ENCODE measurements at places on chromosomes 1 and 21.
A peak's percentile ranks its signal among the peaks of the same experiment; 100 is the strongest.

DNA sequence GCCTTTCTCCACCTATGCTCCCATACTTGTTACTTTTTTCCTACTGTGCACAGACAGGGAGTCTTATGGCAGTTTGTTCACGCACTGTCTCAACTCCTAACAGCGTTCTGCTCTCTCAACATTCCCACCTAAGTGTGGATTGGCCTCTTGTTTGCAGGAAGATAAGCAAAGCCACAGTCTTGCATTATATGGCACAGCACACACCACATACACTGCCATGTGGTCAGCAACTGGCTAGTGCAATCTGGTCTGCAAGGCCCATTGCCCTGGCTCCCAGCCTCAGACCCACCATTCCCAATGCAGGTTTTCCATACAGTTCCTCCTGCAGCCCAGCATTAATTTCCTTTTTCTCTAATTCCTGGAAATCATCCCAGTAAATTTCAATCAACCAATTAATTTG is 38.3 kb upstream of the LAMC2 start:
- DNase-seq: no peak

- DNase-seq: peak; percentile 73
These were observed 34.9 kb downstream of the CENPF start for GRCh38 chr1:214637722-214638458.

DNA sequence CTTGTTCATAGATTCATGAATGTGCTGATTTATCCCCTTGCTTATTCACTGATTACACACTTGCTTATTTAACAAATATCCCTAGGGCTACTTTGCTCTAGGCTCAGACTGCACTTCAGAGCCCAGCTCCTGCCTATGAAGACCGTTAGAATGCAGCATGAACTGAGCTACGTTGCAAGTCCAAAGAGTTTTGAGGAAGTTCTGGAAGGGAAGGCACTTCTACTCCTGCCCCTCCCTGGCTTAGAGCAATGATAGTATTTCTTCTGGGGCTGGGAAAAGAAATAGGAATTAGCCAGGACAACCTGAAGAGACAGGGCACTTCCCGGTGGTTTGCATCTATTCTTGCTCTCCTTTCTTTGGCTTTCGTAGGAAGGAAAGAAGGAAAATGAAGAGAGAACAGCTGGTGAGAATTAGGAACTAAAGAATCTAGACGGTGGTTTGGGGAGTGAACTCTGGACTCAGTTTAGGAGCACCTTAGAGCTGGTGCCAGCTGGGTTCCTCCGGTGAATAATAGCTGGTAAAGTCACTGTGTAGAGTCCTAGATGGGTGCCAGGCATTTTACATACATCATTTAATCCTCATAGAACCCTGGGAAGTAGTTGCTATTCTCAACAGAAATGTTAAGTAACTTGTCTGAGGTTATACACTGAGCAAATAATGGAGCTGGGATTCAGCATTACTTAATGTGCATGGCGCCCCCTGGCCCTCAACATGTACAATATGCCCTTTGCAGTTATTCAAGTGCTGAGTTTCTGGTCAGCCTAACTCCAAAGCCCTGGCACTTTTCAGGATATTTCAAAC is 65.9 kb downstream of the NDUFS5 start:
- peak; percentile 84 for DNase-seq

GRCh38 chr21:31098576-31099005 is 60.3 kb upstream of the KRTAP19-8 start:
- DNase-seq: peak; percentile 42

GRCh38 chr1:53187401-53187800 is 9.2 kb upstream of the CPT2 start:
- no peak for DNase-seq

DNA sequence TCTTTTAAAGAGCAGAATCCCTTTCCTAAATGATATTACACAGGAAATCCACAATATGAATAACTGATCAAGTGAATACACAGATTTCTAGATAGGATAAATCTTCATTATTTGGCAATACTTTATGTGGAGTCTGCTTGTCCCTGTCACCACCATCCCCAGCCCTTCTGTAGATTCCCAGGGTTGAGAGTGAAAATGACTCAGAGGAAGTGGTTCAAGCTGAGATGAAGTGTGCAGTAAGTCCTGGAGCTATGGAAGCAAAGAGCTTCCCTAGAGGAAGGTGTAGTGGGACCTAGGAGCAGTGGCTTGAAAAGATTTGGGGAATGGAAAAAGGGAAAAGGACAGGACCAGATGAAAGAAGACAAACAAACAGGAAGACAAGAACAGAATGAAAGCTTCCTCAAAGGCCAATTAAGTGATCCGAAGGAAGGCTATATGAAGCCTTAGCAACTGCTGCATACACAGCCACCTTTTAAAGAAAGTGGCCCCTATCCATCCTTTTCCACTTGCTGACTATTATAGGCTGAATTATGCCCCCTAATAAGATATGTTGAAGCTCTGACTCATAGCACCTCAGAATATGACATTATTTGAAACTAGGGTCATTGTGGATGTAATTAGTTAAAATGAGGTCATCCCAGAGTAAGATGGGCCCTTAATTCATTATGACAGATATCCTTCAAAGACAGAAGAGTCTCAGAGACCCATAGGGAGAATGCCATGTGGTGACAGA is 96.5 kb upstream of the CAMK1G start:
- DNase-seq: peak; percentile 82

- peak; percentile 22 for DNase-seq
These were observed 1.4 kb downstream of the DENND1B start for GRCh38 chr1:197773856-197774255.

DNA sequence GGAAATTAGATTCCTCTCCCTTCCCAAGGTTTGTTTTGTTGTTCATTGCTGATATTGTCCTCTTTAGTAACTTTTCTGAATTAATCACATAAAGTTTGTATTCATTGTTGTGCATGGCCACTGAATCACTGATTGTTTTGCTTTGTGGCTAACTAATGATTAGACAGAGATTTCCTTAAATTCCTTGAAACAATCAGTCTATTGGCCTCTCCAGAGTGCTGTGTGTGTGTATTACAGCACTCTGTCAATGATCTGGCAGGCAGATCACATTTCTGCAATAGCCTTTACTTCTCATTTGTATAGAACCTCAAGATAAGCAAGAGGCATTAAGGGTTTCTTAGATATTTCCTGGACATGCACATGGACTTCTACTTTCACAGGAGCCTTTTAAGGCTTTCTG is 78.6 kb downstream of the DUSP10 start:
- DNase-seq: peak; percentile 9

- no peak for DNase-seq
These were observed 27.2 kb downstream of the RHEX start for GRCh38 chr1:206080026-206080820.

DNA sequence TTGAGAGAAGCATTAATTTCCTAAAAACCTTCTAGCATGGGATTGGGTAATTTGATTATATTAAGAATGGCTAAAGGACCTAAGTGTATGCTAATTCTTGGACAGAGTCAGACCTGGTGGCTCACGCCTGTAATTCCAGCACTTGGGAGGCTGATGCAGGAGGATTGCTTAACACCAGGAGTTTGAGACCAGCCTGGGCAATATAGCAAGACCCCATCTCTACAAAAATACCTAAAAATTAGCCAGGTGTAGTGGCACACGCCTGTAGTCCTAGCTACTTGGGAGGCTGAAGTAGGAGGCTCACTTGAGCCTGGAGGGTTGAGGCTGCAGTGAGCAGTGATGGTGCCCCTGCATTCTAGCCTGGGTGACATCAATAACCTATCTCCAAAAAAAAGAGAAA is 45.9 kb upstream of the BMP8A start:
- no peak for DNase-seq

- no peak for DNase-seq
These were observed 86.9 kb downstream of the CD247 start for GRCh38 chr1:167431261-167431908.

- DNase-seq: no peak
These were observed 26.8 kb downstream of the RSPH1 start for GRCh38 chr21:42469272-42469671.

- no peak for DNase-seq
These were observed 2.3 kb downstream of the ARTN start for GRCh38 chr1:43935711-43936427.

- no peak for DNase-seq
These were observed 25.0 kb upstream of the RD3 start for GRCh38 chr1:211517006-211517405.

GRCh38 chr1:78527706-78528105 is 36.9 kb downstream of the PTGFR start:
- DNase-seq: peak; percentile 53

DNA sequence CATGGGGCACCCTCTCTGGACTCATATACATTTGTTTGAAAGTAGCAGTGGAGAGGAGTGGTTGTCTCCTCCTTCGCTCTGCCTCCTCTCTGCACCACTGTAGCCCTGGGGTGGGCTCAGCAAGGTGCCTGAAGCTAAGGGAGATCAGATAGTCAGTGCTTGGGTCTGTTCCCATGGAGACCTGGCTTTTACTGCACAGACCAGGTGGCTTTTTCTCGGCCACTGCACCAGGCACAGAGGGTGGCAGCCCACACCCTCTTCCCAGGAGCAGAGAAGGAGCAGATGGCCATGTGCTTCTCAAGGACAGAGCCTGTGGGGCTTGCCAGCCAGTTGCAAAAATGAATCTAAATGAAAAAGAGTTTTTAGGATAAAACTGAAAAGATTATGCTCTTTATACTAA is 123.4 kb upstream of the KCNK1 start:
- DNase-seq: no peak

DNA sequence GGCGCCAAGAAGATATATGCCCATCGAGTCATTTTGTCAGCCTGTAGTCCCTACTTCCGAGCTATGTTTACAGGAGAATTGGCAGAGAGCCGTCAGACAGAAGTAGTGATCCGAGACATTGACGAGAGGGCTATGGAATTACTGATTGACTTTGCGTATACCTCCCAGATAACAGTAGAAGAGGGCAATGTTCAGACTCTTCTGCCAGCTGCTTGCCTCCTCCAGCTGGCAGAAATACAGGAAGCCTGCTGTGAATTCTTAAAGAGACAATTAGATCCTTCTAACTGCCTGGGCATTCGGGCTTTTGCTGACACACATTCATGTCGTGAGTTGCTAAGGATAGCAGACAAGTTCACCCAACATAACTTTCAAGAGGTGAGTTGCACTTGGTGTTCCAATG is 19.1 kb downstream of the KLHL20 start:
- DNase-seq: no peak

DNA sequence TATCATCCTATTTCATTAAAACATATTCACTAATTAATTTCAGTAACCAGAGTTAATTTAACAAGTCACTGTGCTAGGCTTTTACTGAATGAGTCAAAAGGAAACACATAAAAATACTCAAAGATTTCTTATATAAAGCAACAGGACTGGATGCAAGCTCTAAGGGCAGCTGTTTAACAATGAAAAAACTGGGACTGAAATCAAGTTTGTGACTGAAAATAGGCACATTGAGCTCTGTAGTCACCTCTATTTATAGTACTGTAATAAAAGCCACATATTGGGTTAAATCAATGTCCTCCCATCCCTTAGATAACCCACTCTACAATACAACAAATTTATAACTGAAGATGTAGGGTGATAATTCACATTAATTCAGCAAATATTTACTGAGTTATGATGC is 52.4 kb downstream of the SMYD3 start:
- DNase-seq: no peak

GRCh38 chr1:57079454-57080157 is 113.8 kb upstream of the C8B start:
- DNase-seq: no peak
